HAP-1 (cell line): ENCODE measurements at places on chromosomes 11 and 22.

- DNase-seq, result no peak
These were observed 59.9 kb downstream of the SLC1A2 start for GRCh38 chr11:35359321-35360054.

GRCh38 chr22:32587449-32587848 lies 112.8 kb downstream of the FBXO7 start:
- DNase-seq, result no peak

- no peak for DNase-seq
These were observed 32.8 kb upstream of the CTTN start for GRCh38 chr11:70365544-70365927.

DNA sequence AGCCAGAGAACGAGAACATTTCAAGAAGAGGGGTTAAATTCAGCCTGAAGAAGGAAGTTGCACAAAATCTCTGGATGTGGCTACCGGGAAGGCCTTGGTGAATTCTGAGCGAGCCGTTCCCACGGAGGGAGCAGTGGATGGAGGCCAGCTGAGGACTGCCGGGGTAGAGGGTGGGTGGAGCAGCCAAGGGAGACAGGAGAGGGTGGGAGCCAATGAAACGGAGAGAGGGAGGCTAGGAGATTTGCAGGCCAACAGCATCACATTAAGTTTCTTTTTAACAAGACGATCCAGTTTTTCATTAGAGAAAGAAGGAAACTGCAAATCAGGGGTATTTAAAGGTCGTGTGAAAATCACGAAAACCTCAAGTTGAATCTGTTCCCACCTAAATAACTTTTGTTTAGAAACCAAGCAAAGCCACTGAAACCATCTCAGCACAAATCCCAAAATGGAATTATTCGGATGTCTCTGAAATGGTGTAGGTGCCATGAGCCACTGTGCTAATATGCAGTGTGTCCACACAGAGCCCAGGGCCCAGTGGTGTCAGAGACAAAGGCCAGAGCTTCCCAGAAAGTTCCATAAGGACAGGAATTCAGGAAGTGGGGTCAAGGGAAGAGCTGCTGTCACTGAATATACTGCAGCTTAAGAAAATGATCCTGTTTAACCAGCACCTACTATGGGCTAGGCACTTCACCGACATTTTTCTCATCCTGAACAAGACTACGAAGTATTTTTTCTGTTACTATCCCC lies 59.7 kb upstream of the SLC35C1 start:
- no peak for DNase-seq

- DNase-seq, result no peak
These were observed 552 bp downstream of the CNIH2 start for GRCh38 chr11:66278363-66279091.

DNA sequence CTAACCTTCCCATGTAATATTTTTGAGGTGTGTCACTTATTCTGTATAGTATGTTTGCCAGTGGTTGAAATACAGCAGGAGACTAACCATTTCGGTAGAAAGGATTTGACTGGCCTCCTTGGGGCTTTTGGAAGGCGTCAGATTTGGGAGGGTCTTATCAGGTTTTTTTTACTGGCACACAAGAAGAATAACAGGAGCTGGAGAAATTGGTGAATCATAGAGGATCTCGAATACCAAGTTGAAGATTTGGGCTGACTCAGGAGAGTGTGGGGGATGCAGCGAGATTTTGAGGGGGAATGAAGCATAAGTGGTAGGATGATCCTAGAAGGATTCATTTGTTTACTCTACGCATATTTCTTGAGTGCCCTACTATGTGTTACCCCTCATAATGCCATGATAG lies 200.5 kb downstream of the DDX10 start:
- no peak for DNase-seq

DNA sequence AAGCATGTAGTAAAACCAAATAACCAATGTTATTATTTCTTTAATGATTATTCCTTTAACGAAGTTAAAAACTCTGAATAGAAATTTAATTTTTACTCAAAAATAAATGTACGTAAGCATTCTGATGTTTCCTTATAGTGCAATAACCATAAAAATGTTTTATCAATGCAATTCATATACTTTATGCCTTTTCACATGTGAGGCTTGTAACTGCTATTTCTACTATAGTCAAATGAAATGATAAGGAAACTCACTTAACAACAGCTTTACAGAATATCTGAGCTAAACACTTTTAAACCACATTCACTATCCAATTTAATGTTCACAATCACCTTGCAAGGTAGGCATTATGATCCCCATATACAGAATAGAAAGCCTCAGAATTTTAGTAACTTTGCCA lies 17.4 kb downstream of the BTBD10 start:
- DNase-seq, result no peak
